ENCODE measurements at places on chromosomes 7 and 10.

GRCh38 chr10:10865303-10865702 lies 152.4 kb upstream of the CELF2 start:
- DNase-seq: no peak

DNA sequence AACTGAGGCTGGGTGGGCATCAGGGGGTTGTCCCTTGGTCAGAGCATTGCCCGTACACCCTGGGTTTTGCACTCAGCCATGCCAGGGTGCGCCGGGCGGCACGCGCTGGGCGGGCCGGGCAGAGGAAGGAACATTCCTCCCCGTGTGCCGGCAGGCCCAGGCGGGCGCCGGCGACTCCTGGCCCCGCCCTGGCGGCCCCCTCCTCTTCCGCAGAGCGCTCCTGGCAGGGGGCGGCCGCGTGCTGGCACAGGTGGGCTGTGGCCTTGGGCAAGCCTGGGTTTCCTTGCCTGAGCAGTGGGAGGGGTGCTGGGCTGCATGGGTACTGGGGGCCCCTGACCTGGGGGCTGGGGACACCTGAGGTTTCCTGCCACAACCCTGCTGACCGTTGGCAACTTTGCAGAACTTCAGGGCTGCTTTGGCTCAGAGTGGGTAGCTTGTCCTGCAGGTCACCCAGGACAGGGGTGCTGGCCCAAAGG lies 3.9 kb downstream of the LFNG start:
- DNase-seq: no peak

- DNase-seq: no peak
Measured at GRCh38 chr10:118732245-118733165, 22.3 kb downstream of the CACUL1 start.

DNA sequence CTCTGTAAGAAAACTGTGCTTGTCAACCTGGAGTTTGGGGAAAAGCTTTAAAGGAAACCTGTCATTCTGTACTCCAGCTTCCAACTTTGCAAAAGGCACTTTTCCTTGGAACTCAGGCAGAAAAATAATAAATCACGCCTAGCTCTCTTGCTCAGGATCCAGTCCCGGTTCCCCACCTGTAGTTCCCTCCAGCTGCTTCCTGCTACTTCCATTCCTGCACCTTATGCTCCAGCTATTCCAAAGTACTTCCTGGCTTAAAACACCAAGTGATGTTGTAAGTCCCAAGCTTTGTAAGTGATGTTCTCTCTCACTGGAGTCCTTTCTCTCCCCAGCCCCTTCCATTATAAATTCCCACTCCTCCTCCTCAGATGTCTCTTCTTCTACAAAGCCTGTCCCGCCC lies 98.6 kb downstream of the GRM8 start:
- DNase-seq: no peak

- DNase-seq: no peak
Measured at GRCh38 chr10:49593564-49593875, 16.6 kb upstream of the SLC18A3 start.

DNA sequence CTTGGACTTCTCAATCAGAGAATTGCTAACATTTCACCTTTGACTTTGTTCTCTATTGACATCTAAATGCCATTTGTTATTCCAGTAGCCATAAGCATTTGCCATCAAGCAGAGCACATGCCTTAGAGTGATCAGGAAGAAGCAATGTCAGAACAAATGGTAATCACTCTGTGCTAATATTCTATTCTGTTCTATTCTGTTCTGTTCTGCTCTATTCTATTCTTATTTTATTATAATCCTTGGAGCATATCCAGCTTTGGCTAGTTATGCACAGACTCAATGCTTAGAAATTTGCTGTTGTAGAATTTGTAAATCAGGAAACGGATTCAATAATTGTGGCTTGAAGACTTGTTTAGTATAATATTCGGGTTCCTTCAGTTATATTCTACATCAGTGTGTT lies 175.4 kb downstream of the EXOC4 start:
- DNase-seq: no peak

DNA sequence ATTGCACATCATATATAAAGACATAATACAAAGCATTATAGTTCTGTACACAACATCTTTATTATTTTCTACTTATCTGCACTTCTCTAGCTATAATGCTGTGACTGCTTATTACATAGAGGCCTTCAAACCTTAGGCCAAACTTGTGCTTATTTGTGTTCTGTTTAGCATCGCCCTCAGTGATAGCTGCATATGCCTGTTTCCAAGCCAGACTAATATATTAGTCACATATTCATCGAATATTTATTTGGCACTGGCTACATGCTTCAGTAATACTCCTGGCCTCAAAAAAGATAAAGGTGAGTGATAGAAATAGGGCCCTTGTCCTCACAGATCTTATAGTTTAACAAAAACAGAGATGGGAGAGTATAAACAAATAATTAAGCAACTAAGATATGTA lies 30.2 kb upstream of the SEMA3D start:
- no peak for DNase-seq

- DNase-seq: no peak
Measured at GRCh38 chr10:14389981-14390590, 59.4 kb upstream of the FRMD4A start.

- no peak for DNase-seq
Measured at GRCh38 chr10:93034426-93034825, 26.2 kb upstream of the CYP26C1 start.

DNA sequence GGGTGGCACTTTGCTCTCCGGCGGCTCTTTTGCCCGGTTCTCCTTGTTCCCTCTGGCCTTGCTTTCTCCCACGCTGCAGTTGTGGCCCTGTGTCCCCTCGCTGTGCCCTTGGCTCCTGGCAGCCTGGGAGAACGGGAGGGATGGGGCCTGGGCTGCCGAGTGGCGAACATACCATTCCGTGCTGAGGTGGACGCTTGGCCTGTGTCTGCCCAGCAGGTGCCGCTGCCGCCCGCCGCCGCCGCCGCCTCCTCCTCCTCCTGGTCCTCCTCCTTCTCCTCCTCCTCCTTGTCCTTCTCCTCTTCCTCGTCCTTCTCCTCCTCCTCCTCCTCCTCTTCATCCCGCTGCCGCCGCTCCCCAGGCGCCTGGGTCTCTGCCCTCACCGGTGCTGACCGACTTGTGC lies 36.0 kb downstream of the AGAP3 start:
- no peak for DNase-seq

DNA sequence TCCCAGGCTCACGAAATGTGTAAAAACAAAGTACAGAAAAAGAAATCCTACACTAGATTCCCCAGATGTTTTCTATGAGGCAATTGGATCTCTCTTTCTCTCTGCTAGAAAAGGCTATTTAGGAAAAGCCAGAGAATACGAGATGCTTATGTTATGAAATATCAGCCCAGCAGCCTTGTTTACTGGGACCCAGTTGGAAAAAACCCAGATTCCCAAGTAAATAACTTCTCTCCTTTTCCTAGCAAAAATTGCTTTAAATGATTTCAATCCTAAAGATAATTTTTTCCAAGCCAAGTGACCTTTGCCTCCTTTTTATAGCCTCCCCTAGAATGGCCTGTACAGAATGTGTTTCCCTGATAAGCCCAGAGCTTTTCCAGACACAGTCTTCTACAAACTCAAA lies 199.3 kb downstream of the PLXNA4 start:
- DNase-seq: no peak

DNA sequence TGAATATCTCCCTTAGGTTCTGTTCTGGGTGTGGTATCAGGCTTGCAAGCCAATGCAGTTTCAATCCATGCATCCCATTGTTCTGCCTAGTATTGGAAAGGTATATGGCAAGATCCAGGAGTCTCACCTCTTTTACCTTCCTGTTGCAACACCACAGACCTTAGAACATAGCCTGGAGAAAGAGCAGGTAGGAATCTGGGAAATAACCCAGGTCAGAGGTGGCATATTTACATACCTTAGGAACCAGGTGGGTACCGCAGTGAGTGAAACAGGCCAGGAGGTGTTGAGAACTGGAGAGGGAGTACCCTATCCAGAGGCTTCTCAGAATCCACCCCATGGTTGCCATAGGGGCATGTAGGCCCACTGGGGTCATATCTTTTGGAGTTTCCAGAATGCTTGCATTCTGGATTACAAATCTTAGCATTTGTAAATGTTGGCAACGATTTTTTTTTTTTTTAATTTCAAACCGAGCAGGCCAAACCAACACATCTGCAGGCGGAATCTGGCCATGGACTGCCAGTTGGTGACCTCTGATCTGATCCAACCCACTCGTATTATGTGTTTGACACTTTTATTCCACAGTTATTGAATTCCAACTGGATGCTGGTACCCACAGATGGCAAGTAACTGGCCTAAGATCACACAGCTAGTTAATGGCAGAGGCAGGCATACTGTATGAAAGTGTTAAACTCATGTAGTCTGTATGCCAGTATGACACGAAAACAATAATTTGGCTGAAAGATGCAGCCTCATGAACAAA lies 180.3 kb upstream of the TCF7L2 start:
- no peak for DNase-seq

DNA sequence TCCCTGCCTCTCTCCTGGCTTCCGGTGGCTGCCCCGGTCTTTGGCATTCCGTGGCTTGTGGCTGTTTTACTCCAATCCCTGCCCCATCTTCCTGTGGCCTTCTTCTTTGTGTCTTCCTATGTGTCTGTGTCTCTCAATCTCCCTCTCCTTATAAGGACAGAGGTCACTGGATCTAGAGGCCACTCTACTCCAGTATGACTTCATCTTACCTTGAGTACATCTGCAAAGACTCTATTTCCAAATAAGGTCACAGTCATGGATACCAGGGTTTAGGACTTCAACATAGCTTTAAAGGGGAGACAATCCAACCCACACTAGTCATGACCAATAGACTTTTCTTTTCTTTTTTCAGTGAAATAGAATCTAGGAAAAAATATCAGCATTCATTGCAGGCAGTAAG lies 153.3 kb upstream of the INSYN2A start:
- DNase-seq: no peak

- no peak for DNase-seq
Measured at GRCh38 chr10:70162892-70163201, 7.5 kb downstream of the SAR1A start.

GRCh38 chr7:157001920-157002818 lies 8.3 kb downstream of the MNX1 start:
- DNase-seq: no peak

GRCh38 chr7:47827351-47827756 lies 120.9 kb downstream of the PKD1L1 start:
- no peak for DNase-seq

- DNase-seq: no peak
Measured at GRCh38 chr7:54556121-54556520, 13.9 kb downstream of the VSTM2A start.

DNA sequence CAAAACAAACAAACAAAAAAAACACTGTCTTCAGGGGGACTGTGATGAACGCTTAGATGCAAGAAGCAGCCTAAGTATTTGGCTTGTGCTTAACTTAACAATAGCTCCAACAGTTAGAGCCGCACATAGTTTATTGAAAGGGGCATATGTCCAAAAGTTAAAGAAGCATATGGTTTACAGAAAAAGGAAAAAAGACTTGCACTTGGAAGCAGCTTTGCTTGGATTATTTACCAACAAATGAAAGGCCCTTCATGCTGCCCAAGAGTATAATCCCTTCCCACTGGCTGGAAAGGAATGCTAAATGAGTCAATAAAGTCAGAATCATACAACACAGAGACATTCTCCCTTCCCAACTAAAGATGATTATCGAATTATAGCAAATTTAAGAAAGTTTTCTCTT lies 77.9 kb downstream of the GLI3 start:
- DNase-seq: no peak

DNA sequence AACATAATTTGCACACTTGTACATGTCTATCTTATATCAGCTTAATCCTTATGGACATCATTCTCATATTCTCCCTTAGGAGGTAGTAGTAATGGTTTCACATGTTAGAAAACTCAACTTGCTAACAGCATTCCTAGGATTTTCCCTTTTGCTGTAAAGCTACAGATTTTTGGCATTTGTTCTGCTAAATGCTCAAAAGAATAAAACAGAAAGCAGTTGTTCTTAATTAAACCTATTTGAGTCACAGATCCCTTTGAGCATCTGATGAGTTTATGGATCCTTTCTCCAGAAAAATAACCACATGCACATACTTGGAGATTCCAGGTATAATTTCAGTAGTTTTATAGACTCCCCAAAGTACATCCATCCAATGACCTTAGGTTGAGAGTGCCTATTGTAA lies 122.9 kb upstream of the BET1 start:
- DNase-seq: no peak

DNA sequence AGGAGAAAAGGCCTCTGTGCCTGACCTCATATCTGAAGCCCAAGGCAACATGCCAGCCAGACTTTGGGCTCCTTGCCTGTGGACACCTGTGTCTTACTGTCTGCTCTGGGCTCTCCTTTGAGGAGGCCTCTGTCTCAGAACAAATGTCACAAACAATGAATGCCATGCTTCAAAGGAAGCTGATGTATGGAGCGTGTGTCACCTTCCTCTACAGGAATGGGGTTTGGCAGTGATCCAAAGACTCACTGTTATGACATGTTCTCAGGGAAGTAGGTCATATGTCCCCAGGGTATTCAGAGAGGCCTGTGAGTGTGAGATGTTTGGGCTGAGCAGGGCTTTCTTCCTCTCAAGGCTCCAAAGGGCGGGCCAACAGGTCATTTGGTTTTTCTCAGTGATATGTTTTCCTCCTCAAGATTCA lies 38.4 kb downstream of the PTPRE start:
- no peak for DNase-seq

GRCh38 chr7:37921876-37922275 lies 1.4 kb downstream of the EPDR1 start:
- DNase-seq: no peak

GRCh38 chr7:70838292-70838907 lies 293.5 kb upstream of the GALNT17 start:
- DNase-seq: no peak

DNA sequence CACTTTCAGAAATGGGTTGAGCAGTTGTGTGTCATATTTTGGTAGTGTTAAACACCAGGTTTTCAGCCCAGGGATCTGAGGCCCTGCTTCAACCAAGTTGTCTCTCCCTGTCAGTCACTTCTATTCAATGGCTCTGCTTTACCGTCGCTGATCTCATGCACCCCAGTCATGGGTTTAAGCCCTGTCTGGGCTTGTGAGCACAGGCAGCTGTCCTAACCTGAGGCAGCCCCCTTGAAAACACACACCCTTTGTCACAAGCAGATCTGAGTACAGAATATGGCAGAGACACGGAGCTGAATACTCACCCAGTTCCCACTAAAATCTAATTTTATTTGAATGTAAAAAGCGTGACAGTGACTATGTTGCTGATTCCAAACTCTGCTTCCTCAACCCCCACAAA lies 110.6 kb upstream of the GLI3 start:
- no peak for DNase-seq

- no peak for DNase-seq
Measured at GRCh38 chr7:108001764-108002725, 916 bp downstream of the LAMB1 start.

DNA sequence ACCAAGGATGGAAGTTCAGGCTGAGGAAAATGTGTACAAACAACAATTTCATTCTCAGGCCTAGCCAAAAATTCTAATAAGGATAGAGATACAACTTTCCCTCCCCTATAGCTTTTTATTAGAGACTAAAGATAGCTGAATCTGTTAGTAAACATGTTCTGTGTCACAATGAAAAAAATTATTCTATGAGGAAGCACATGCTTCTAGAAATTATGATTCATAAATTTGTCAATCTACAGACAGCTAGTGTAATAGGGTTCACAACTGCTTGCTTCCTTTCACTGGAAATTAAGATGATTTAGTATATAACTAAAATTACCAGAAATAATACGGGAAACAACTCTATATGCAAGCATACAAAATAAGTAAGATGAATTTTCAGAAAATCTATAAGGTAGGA lies 56.6 kb downstream of the CCDC3 start:
- no peak for DNase-seq

GRCh38 chr7:35761871-35762677 lies 38.8 kb upstream of the SEPTIN7 start:
- DNase-seq: no peak

All from stimulated activated CD8-positive, alpha-beta memory T cell treated with anti-CD3 and anti-CD28 coated beads, Interleukin-7, amount 100 ng/mL, for 1 hour (primary cell).